Muscle of back (tissue), 13 donors: ENCODE measurements at places on chromosomes 1 and 21. TPM values are rescaled to one million over a fixed set of nuclear protein-coding genes. Genes with fewer than 3 reads are reported as not detected.

- no peak for DNase-seq
These were observed 63.8 kb downstream of the ARHGEF16 start for GRCh38 chr1:3518256-3518655.

DNA sequence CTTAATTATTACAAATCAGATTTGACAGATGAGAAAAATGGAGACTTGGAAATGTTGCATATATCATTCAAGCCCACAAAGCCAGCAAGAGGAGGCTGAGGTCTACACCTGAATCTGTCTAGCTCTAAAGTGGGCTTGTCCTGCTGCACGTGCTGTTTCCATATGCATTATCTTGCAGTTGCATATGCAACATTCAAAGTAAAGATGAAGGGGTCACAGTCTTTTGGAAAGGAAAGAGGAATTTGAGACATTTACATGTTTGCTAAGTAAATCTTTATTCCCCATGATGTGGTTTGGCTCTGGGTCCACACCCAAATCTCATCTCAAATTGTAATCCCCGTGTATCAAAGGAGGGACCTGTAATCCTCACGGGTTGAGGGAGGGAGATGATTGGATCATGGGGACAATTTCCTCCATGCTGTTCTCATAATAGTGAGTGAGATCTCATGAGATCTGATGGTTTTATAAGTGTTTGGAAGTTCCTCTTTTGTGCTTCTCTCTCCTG is 98.3 kb downstream of the BACH1 start:
- no peak for DNase-seq

DNA sequence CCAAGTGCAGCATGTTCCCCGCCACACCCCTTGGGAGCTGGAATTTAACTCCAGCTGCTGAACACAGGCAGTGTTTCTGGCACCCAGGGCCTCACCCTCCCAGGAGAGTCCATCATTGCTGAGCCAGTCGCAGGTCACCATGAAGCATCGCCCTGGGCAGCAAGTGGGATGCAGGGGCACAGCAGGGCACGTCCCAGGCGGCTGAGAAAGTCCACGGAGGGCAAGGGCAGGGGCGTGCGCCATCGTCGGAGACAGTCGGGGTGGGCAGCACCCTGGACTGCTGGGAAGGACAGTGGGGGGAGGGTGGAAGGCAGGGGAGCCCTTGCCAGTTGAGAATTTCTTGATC is 69.2 kb upstream of the PDE9A start:
- DNase-seq, result no peak

- no peak for DNase-seq
These were observed 491.0 kb downstream of the MATN1 start for GRCh38 chr1:30232288-30232899.

GRCh38 chr21:28639737-28640136 is 352.9 kb downstream of the LTN1 start:
- no peak for DNase-seq

DNA sequence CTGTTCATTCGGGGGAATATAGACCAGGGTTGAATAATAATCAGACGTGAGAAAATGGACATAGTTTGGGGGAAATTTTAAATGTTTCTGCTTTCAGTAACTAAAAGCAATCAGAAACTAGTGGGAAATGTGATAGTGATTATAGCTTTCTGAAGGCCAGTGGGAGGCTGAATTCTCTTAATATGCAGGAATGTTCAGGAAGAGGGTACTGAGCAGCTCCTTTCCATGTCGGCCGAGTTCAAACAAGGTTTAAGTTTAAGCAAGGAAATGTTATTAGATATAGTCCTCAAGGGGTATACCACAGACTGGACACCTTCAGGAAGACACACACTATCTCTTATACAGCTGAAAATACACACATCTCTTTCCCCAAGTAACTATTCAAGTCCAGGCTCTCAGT is 105.5 kb downstream of the HHAT start:
- no peak for DNase-seq

- DNase-seq, result no peak
These were observed 63.0 kb upstream of the BACH1 start for GRCh38 chr21:29235714-29236197.

DNA sequence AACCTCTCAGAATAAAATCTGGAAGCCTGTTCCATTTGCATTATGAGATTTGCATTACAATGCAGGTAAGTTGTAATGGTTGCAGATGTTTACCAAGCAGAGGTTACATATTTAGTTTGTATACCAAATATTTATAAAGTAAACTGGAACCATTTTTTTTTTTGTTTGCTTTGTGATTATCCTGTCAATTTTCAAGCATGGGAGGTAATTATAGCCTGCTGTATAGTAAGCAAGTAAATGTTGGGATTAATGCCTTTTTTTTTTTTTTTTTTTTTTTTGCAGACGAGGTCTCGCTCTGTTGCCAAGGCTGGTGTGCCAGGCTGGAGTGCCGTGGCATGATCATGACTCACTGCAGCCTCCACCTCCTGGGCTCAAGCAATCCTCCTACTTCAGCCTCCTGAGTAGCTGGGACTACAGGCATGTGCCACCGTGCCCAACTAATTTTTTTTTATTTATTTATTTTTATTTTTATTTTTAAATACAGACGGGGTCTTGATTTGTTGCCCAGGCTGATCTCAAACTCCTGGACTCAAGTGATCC is 21.0 kb downstream of the NFYC start:
- no peak for DNase-seq

GRCh38 chr1:236002572-236002971 is 62.3 kb downstream of the NID1 start:
- DNase-seq, result no peak

DNA sequence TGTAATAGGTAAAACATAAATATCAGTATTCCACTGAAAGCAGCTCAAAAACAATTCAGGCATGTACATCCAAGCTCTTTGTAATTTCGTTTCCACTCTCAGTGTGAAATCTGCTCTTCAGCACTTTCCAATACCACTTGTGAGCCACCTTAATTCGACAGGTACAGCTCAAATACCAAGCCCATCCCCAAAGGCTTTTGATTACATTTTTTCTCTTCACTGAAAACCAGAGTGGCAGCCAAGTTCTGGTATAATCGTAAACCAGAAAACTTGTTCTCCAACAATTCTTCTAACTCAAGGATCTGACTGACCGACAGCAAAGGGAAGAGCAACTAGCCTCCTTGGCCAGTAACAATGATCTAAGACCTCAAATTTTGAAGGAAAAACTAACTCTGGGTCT is 36.8 kb downstream of the FBXO42 start:
- DNase-seq, result no peak

GRCh38 chr1:199742547-199742946 is 285.0 kb upstream of the NR5A2 start:
- no peak for DNase-seq

- peak; percentile 41 for DNase-seq
These were observed 89.9 kb upstream of the DSCAM start for GRCh38 chr21:40936771-40937261.

DNA sequence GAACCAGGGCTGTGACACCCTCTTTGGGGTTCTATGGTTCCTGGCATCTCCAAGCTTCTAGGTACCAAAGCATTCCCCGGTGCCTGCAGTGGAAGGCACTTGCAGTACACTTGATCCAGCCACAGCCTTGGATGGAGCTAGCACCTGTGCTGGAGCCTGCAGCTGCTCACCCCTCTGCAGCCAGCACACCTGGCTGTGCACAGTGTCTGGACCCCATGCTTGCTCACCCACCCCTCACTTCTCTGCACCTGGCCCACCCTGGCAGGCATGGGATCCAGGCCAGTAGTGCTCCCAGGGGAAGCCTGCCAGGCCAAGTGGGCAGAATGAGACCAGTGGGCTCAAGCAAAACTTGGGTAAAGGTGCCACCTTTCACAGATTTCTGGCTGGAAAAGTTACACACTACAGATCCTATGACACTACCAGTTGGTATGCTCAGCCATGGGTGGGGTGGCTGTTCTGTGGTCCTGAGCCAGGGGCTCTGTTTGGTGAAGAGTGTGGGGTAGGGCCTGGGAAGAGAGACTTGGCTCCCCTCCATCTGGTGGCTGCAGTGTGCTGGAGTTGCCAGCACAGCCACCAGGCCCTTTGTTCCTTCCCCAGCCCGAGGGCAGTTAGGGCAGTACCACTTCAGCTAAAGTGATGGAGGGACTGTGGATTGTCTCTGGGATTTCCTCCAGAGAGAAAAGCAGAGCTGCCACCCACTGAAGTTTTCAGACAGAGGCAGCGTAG is 157.8 kb upstream of the LRRC7 start:
- no peak for DNase-seq

DNA sequence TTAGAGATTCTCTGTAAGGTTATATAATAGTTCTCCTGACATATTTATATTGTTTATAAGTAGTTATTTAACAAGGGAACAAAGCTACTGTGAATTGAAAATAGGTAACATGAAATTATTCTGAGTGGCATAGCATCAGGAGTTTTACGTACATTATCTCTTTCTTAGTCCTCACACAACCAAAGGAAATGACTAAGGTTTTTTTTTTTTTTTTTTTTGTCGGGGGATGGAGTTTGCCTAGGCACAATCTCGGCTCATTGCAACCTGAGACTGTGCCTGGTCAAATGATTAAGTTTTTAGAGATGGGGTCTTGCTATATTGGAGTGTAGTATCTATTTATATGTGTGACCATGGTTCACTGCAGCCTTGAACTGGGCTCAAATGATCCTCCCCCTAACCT is 24.9 kb downstream of the TMED5 start:
- DNase-seq, result no peak

GRCh38 chr1:119266858-119267257 is 101.7 kb upstream of the HAO2 start:
- no peak for DNase-seq

DNA sequence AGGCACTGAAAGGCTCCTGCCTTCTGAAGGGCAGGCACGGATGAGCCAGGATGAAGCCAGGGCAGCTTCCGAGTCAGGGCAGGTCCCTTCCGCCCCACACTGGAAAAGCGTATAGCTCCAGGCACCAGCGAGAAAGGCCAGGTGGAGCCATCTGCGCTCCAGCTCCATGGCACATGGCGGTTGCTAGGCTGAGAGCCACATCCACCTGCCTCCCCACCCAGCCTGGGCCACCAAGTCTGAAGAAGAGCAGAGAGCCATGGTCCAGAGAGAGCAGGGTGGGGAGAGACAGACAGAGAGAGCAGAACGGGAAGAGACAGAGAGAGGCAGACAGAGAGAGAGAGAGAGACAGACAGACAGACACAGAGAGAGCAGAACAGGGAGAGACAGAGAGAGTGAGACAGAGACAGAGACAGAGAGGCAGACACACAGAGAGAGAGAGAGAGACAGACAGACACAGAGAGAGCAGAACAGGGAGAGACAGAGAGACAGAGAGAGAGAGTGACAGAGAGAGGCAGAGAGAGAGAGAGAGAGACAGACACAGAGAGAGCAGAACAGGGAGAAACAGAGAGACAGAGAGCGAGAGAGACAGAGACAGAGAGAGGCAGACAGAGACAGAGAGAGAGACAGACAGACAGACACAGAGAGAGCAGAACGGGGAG is 5.2 kb downstream of the FNDC10 start:
- DNase-seq, result peak; percentile 60

- DNase-seq, result no peak
These were observed 1133.1 kb downstream of the PLA2G4A start for GRCh38 chr1:187961895-187962294.

NUAK2 gene
- polyA plus RNA-seq, result 1.2 TPM

KRTAP19-1 gene
- polyA plus RNA-seq, result not detected

SYT6 gene
- polyA plus RNA-seq, result 1.3 TPM

PCAT6 gene
- polyA plus RNA-seq, result 2.4 TPM
